ENCODE measurements at places on chromosomes 13 and 19.

DNA sequence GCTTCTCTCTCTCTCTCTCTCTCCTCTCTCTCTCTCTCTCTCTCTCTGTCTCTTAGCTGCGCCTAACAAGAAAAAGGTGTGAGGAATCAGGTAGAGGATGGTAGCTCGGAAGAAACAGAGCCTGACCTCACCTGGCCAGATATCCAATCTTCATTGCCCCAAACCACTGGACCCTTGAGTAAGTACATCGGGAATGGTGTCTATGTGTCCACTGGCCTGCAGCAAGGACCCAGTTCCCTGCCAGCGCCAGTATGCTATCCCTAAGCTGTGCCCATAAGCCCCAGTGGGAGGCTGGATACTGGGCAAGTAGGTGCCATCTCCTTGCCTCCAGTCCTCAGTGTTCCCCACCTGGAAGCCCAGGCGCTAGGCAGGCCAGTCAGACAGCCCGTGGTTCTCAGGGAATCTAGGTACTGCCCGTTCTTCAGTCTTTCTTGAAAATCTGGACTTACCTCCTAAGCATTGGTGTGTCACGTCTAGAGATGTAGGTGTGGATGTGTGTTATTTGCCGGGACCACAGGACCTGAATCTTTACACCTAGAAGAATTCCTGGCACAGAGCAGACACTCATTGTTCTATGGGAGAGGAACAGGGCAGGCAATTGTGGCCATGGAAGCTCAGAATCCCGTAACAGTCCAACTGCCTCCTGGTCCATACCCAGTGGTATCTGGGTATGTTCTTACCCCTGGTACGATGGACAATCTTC is 7.3 kb downstream of the URAD start:
- H3K27ac ChIP-seq, result no peak overlapping the region
- peaks cover 69% of the 10 kb centered on the region for H3K27me3 ChIP-seq
- H3K4me3 ChIP-seq, result no peak overlapping the region
- no peaks in the 10 kb centered on the region for H3K36me3 ChIP-seq
- H3K4me1 ChIP-seq, result peaks cover 18% of the 10 kb centered on the region
- DNase-seq, result no peak

DNA sequence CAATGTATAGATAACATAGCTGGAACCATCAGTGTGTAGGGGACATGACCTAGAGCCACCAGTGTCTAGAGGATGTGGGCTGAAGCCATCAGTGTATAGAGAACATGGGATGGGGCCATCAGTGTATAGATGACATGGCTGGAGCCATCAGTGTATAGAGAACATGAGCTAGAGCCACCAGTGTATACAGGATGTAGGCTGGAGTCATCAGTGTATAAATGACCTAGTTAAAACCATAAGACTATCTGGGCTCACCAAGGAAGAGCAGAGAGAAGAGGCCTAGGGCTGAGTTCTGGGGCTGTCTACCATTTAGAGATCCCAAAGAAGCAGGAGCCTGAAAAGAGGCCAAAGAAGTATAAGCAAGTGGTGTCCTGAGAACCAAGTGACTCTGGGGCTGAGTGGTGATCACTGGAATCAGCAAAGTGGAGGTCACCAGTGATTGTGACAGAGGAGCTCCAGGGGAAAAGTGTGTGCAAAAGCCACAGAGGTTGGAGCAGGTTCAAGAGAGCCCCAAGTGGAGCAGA is 41.0 kb downstream of the RFX2 start:
- H3K4me3 ChIP-seq, result no peak overlapping the region
- H3K27me3 ChIP-seq, result no peaks in the 10 kb centered on the region
- no peak for DNase-seq
- no peak overlapping the region for H3K27ac ChIP-seq
- H3K4me1 ChIP-seq, result peaks cover 7% of the 10 kb centered on the region
- no peaks in the 10 kb centered on the region for H3K36me3 ChIP-seq

DNA sequence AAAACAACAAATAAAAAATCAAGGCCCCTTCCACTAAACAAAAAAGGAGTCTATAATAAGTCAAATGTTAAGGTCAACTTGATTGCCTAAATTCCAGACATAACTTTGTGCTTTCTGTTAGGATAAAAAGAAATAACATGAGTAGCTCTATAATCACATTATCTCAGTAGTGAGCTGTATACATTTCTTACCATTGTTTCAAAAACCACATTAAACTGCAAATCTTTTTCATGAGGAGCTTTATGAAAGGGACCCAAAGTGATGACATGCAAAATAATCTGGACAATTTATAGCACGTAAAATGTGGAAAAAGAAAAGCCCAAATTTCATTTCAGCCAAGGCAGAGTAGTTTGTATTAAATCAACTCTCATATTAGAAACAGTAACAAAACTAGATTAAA is 269.2 kb downstream of the KLF12 start:
- peaks cover 6% of the 10 kb centered on the region for H3K4me1 ChIP-seq
- H3K4me3 ChIP-seq, result no peak overlapping the region
- no peaks in the 10 kb centered on the region for H3K27me3 ChIP-seq
- H3K27ac ChIP-seq, result no peak overlapping the region

- H3K4me3 ChIP-seq, result no peak overlapping the region
- peaks cover 6% of the 10 kb centered on the region for H3K4me1 ChIP-seq
- H3K27me3 ChIP-seq, result no peaks in the 10 kb centered on the region
- H3K27ac ChIP-seq, result no peak overlapping the region
- peaks cover 79% of the 10 kb centered on the region for H3K36me3 ChIP-seq
Observed at GRCh38 chr19:10780368-10780767, 55.6 kb downstream of the TMED1 start.

DNA sequence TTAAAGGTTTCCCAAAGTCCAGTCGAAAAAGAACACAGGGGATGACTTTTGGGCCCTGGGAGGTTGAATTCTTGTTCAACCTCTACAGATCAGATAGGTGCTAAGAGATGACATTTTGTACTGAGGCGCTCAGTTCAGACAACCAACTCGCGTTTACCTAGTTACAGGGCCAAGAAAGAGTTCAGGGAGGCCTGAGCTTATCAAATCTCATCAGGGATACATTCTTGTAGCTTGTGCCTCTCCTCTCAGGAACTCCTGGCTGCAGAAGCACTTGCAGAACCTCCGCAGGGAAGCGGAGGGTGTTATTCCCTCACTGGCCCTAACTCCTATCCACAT is 825 bp downstream of the ZNF776 start:
- no peak for DNase-seq
- H3K36me3 ChIP-seq, result peaks cover 38% of the 10 kb centered on the region
- H3K27me3 ChIP-seq, result no peaks in the 10 kb centered on the region
- peaks cover 9% of the 10 kb centered on the region for H3K4me1 ChIP-seq
- peak overlapping the region; percentile 80 for H3K27ac ChIP-seq

DNA sequence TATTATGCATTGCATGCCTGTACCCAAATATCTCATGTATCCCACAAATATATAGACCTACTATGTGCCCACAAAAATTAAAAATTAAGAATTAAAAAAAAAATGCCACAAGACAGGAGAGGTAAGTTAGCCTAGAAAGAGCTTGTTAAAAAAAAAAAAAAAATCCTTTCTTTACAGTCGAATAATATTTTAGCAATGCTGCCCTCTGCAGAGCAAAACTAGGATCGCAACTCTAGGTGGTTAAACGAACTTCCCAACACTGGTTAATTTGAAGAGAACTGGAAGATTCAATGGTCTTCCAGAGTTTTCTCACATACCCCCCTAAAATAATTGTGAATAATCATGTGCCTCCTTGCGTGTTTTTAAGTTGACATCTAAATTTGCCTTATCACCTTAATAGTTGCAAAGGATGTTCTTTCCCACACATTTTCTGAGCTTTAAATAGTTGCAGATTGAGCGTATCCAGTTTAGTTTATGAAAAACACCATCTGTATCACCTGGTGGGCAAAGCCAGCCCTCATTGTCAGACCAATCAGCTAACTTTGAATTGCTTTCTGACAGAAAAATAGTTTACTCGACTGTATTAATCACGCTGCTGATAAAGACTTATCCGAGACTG is 47.4 kb upstream of the RCBTB2 start:
- no peak overlapping the region for H3K27ac ChIP-seq
- no peaks in the 10 kb centered on the region for H3K36me3 ChIP-seq
- no peaks in the 10 kb centered on the region for H3K4me1 ChIP-seq
- no peak overlapping the region for H3K4me3 ChIP-seq
- DNase-seq, result peak; percentile 71

- peaks cover 5% of the 10 kb centered on the region for H3K27me3 ChIP-seq
- peaks cover 19% of the 10 kb centered on the region for H3K36me3 ChIP-seq
- H3K4me3 ChIP-seq, result no peak overlapping the region
- no peak overlapping the region for H3K27ac ChIP-seq
- peaks cover 10% of the 10 kb centered on the region for H3K4me1 ChIP-seq
- DNase-seq, result no peak
Observed at GRCh38 chr19:45607071-45608029, 5.3 kb upstream of the GPR4 start.

DNA sequence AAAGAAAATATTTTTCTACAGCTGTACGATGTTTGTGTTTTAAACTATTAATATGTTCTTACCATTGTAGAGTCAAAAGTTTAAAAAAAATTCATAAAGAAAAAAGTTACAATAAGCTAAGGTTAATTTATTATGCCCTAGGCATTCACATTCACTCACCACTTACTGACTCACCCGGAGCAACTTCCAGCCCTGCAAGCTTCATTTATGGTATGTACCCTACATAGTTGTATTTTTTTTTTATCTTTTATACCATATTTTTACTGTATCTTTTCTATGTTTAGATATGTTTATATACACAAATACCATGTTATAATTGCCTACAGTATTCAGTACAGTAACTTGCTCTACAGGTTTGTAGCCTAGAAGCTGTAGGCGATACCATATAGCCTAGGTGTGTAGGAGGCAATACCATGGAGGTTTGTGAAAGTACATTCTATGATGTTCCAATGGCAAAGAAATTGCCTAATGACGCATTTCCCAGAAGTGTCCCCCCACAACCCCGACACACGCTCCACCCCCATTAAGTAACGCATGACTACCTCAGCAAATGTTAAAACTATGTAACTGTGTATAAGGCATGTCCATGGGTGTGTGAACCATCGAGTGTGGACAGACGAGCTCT is 60.4 kb downstream of the SLITRK6 start:
- DNase-seq, result no peak
- H3K36me3 ChIP-seq, result no peaks in the 10 kb centered on the region
- H3K27me3 ChIP-seq, result no peaks in the 10 kb centered on the region
- H3K4me3 ChIP-seq, result no peak overlapping the region
- no peak overlapping the region for H3K27ac ChIP-seq

- H3K27me3 ChIP-seq, result no peaks in the 10 kb centered on the region
- no peaks in the 10 kb centered on the region for H3K36me3 ChIP-seq
- no peaks in the 10 kb centered on the region for H3K4me1 ChIP-seq
- H3K27ac ChIP-seq, result no peak overlapping the region
Observed at GRCh38 chr13:37640499-37640898, 41.9 kb upstream of the POSTN start.
